ENCODE measurements at places on chromosomes 7 and 10.
A peak's percentile ranks its signal among the peaks of the same experiment; 100 is the strongest.

GRCh38 chr10:73647211-73647874, 6.1 kb upstream of the MYOZ1 start:
- no peak for DNase-seq

- no peak for DNase-seq
These were observed 67.0 kb downstream of the WDR37 start for GRCh38 chr10:1123198-1123597.

DNA sequence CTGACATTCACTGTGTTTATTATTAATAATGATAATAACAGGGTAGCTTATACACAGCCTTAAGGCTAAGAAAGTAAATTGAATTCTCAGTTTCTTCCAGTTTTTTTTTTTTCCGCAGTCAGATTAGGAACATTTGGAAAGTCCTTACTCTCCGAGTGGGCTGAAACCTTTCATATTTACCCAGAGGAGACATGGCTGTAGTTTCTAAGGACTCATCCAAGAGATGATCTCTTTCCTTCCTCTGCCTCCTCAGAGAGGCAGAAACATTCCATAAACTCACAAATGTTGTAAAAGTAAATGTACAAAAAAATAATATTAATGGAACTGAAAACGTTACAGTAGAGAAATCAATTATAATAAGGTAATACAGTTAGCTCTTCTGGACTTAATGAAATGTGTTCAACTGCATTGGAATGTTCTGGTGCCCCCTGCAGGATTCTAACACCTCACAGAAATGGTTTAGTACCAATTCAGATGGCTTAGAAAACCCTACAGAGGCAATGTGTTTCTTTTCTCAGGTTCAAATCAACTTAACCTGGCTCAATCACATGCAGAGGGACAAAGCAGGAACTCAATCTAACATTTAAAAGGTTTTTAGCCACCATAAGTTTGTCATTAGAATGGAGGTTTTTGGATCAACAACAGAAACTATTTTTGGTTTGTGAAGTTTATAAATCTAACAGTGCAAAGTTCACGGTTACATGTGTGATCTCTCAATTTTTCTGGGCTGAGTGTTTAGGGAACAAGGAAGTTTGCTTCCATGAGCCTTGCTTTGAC, 71.7 kb downstream of the ICA1 start:
- DNase-seq, result peak; percentile 67

- no peak for DNase-seq
These were observed 242.8 kb upstream of the TMEM72 start for GRCh38 chr10:44668336-44668735.
